Cardiac muscle cell (in vitro differentiated cells and primary cell): ENCODE measurements at places on chromosomes 4 and X.

- no peak for DNase-seq
These were observed 517 bp downstream of the LEF1 start for GRCh38 chr4:108168160-108168670.

- DNase-seq = no peak
These were observed 424.5 kb upstream of the PCDH7 start for GRCh38 chr4:30295652-30296051.

DNA sequence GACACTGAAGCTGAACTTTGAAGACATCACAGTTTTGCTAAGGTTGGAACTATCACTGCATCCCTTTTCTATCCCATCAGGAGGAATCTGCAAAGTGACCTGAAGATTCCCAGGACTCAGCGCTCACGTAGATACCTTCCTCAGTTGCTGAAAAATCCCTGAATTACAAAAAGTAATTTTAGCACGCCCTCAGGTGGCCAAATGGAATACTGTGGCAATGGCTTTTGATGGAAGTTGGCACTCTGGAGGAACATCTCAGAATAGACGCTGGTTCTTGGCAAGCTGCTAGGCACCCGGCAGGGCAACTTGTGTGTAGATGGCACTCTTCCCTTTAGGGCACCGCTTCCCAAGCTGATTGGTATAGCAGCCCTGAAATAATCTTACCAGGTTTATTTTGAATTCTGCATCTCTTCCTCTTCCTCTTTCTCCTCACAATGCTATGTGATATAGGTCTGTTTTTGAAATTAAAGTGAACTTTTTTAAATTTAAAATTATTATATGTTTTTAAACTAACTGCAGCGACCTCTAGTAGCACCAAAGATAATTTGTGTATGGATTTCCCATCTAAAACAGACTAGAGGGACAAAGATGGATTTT is 16.3 kb upstream of the ESX1 start:
- peak; percentile 59 for DNase-seq

- no peak for DNase-seq
These were observed 281.7 kb downstream of the RCHY1 start for GRCh38 chr4:75232546-75232945.

GRCh38 chr4:5237086-5237660 is 185.9 kb downstream of the STK32B start:
- no peak for DNase-seq

DNA sequence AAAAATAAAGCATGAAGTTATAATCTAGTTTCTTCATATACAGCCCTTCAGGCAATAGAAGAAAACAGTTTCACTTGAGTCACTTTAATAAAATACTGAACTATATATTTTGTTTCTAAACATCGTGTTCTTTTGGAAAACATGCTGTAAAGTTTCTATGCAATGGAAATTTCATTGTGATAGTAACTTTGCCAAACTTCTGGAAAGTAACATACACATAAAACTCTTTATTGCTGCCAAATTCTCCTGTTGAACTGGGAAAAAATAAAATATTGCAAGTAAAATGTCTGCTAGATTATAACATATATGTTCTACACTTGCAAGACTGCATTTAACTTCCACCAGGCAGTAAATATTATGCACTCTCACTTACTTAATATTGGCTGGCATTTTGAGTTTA is 635.4 kb downstream of the SPRY1 start:
- DNase-seq = no peak
